Small intestine (tissue), 16 donors: ENCODE measurements at places on chromosomes 5 and 9. TPM values are rescaled to one million over a fixed set of nuclear protein-coding genes. Genes with fewer than 3 reads are reported as not detected.

CERT1 gene
- 24.4 TPM for polyA plus RNA-seq

IL33 gene
- 18.7 TPM for polyA plus RNA-seq

CDH9 gene
- not detected for polyA plus RNA-seq

GRCh38 chr5:68049053-68049713 is 166.4 kb upstream of the PIK3R1 start:
- no peak for DNase-seq

DNA sequence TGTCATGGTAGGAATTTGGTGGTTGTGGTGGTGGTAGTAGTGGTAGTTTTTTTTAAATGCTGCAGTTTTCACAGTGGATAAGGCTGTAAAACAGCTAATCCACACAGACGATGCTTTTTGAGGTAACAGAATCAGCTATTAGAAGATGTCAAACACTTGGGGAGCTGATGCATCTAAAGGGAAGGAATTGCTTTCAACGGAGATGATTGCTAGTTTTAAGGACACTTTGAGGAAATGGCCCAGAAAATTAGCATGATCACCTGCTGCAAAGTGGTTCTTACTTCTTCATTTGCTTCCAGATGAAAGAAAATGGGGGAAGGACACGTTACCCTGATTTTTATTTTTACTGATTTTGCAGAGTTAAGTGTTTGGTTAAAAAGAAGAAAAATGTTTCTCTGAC is 178.2 kb upstream of the ATP10B start:
- no peak for DNase-seq

DNA sequence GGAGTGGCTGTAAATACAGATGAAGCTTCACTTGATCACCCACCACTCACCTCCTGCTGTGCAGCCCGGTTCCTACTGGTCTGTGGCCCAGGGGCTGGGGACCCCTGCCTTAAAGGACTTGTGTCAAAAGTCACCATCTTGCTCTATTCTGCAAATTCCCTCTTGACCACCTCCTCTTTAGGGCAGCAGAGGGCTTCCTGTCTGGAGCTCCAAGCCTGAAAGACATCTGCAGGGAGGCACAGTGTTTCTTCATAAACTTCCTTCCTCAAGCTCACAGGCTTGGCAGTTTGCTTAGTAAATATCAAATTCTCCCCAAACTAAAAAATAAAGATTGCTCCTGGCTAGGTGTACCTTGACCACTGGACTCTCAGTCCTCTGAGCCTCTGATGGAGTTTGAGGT is 104.4 kb downstream of the FRMD3 start:
- no peak for DNase-seq

DNA sequence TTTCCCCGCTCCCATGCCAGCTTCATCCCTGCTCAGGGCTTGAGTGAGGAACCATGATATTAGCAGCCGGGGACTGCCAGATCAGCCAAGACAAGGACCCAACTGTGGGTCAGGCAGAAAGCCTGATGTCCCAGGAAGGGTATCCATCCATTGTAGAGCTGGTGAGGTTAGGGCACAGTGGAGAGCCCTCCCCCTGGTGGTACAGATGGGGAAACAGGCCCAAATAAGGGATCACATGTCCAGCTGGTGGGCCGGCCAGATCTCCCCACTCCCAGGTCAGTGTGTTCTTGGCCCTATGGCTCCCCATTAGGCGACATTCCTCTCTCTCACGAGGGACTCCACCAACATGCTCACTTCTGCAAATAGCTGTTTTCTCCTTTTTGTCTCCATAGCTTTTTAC is 9.0 kb downstream of the CDX1 start:
- DNase-seq: no peak
